ENCODE measurements at places on chromosomes 13 and 19. TPM values are rescaled to one million over a fixed set of nuclear protein-coding genes. Genes with fewer than 3 reads are reported as not detected.

DNA sequence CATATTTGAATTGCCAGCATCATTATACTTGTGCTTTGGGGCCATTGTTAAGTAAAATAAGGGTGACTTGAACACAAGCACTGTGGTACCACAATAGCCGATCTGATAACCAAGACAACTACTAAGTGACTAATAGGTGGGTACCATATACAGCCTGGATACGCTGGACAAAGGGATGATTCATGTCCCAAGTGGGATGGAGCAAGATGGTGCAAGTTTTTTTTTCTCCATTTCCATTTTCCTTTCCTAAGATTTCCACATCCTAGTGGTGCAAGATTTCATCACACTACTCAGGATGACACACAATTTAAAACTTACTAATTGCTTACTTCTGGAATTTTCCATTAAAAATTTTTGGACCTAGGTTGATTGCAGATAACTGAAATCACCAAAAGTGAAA is 15.1 kb downstream of the BRCA2 start:
- DNase-seq: peak; percentile 90

DNA sequence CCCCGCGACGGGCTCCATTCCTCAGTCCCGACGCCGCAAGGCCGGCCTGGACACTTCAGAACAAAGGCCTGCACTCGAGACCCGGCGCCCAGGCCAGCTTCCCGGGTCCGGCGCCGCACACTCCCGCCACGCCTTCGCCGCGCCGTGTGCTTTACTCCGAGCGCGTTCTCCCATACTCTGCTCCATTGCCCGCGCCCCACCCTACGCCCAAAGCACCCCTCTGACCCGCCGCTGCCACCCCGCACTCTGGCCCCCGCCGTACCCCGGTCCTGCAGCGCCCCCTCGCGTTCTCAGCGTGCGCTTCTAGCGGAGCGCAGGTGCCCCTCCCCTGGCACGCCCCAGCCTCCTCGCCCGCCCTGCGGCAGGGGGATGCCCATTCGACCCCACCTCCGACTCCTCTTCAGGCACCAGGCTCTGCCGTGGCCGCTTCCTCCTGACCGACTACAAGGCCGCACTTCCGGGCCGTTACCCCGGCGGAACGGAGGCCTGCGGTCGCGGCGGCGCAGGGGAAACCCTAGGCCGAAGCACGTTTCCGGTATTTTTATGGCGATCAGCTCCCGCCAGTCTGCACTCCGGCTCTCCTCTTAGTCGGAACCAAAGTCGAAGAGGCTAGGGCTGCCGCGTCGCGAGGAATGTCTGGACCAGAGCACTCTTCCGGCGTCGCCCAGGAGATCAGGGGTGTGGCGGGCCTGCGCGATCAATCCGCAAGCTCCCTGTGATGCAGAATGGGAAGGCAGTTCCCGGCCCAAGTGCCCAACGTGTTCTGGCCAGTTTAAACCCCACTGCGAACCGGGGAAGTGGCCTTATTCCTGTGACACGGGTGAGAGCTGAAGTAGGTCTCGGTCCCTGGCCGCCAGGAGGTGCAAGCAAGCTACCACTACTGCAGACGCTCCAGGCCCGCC is at the start of gene ZBTB45:
TSS of gene ZBTB45 (minus strand) at position 456 of the 902 bp plus-strand sequence. CDS start 2,137 bp downstream, outside the sequence.
- DNase-seq: peak; percentile 98

DNA sequence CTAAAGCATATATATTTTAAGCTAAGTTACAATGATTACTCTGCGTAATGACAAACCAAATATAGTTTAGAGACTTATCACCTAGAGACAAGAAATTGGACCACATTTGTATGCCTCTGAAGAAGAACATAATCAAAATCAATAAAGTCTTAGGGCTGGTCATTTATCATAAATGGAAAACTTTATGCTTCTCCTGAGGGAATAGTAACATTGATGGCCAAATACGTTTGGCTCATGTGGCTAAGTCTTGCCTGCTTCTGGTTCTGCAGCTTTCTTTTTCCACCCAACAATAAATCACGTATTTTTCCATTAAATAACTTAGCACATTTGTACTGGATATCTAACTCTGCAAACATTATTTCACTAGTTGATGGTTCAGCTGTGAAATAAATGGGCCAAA is 458.4 kb downstream of the SLITRK1 start:
- DNase-seq: no peak

GFY gene
- total RNA-seq: not detected
